ENCODE measurements at places on chromosomes 13 and 19.

- DNase-seq, result no peak
Measured at GRCh38 chr13:94646904-94647303, 45.2 kb downstream of the GPR180 start.

GRCh38 chr19:19866611-19867248, 1.0 kb downstream of the ZNF253 start:
- DNase-seq, result peak; percentile 39

GRCh38 chr13:27607125-27607524, 13.2 kb downstream of the LNX2 start:
- DNase-seq, result peak; percentile 51

- no peak for DNase-seq
Measured at GRCh38 chr13:106296723-106297122, 238.7 kb downstream of the EFNB2 start.

GRCh38 chr19:33292595-33293254, 9.6 kb downstream of the CEBPA start:
- DNase-seq, result peak; percentile 74

DNA sequence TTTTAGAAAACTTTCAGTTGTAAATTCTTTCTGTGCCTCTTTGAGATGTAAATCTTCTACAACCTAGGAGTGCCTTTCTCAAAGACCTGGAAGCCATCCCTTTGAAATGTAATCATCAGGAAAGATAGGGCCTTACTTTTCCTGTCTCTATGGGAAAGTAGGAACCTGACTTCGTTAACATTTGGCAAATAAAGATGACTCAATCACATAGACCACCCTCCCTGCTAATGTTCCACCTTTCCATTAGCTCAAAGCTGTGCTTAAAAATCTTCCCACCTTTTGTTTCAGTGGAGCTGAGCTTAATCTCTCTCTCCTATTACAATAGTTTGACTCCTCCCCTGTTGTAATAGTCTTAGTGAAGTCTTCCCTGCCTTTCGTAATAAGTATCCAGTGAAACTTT, 247.7 kb downstream of the OLFM4 start:
- no peak for DNase-seq

GRCh38 chr13:30314562-30314961, 7.2 kb upstream of the KATNAL1 start:
- DNase-seq, result no peak

GRCh38 chr19:10431254-10431942, 11.1 kb downstream of the PDE4A start:
- peak; percentile 69 for DNase-seq

- no peak for DNase-seq
Measured at GRCh38 chr19:55314396-55314795, 10.7 kb downstream of the TMEM150B start.

DNA sequence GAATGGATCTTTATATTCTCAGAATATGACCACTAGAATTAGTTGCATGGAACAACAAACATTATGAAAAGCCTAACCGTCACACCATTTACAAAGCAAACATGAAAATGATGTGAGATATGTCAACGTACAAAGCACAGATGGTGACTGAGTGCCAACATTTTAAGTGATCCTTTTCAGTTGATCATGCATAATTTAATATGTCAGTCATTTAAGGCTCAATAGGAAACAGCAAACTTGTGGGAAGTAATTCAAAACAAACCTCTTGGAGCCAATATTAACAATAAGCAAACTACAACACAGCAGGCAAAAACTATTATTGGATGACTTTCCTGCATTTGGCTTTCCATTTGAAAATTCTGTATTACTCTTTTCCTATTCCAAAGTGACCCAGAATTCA, 277.6 kb downstream of the SLITRK6 start:
- no peak for DNase-seq

DNA sequence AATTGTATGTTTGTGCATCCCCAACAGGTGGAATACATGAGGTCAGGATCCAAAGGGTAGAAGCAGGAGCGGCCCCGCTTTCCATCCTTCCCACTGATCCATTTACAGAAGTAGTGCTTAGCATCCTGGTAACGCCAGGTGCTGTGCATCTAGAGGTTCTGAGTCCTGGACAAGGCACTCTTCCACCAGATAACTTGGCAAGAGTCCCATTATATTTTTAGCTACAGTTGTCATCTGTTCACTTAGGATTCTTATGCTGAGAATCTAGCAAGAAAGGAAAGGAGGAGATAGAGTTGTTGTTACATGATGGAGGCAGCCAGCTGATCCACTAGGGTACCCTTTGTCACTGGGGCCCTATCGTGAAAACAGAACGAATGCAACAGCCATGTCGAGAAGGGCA, 389.5 kb upstream of the ZNF507 start:
- DNase-seq, result no peak

DNA sequence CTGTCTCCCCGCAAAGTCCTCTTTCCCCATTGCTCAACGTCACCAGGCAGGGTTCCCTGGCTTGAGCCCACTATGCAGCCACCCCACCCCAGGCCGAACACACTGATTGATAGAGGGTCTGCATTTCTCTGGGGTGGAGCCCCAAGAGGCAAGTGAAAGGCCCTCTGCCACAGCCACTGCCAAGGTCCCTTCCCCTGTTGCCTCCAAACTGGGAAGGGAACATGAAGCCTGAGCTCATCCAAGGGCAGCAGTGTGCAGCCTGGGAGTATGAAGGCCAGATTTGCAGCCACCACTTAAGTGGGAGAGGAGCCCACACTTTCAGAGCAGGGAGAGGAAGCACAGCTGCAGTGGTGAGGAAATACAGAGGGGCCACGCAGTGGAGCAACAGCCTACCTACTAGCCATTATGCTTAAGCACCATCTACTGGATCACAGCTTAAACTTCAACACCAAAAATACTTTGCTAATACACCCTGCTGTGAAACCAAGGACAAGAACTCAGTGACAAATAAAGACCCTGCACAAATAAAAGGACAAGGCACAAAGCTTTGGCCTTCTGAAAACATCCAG, 48.6 kb downstream of the UBL3 start:
- no peak for DNase-seq

DNA sequence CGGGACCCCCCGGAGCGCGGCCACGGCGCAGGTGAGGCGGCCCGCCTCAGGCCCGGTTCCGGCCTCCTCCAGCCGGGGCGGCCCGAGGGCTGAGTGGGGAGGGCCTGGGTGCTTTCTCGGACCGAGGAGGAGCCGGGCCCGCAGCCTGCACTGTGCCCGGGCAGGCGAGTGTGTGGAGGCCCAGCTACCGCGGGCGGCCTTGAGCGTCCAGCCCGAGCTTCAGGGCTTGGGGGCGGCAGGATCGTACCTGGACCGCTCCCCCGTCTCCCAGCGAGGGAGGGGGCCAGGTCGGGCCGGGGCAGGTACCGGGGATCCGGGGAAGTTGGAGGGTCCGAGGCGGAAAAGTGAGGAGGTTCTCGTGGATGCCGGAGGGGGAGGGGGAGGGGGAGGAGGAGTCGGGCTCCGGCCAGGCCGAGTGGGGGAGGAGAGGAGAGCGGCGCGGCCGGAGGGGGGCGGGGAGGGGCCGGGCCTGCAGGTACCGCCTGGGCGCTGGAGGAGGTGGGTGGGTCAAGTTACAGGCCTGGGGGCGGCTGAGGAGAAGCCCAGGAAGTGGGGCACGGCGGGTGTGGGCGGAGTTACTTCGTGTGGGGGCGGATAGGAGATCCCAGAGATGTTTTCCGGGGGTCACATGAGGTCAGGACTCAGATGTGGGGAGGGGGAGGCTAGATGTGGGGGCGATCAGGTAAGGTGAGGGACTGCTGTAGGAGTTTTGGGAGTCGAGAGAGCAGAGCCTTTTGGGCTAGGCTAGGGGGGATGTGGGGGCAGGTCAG, 545 bp downstream of the NACC1 start:
- DNase-seq, result peak; percentile 62

- DNase-seq, result no peak
Measured at GRCh38 chr13:91948736-91949135, 550.3 kb downstream of the GPC5 start.

- no peak for DNase-seq
Measured at GRCh38 chr13:98039261-98039660, 85.8 kb downstream of the IPO5 start.

DNA sequence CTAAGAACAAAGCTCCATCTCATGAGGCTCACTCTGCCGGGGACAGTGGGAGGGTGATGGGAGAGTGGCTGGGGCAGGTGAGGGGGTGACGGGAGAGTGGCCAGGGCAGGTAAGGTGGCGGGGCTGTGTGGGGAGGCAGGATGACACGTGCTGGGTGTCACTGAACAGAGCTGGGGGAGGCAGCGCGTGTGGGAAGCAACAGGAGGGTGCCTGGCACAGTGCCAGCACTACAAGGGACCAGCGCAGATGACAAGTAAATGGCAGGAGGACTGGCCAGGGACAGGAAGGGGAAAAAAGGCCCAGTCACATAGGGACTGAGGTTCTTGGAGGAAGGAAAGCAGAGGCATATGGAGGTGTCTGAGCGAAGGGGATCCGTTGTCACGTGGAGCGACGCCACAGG, 129.9 kb downstream of the RNF17 start:
- no peak for DNase-seq

GRCh38 chr13:98784666-98785065, 32.2 kb upstream of the SLC15A1 start:
- no peak for DNase-seq

DNA sequence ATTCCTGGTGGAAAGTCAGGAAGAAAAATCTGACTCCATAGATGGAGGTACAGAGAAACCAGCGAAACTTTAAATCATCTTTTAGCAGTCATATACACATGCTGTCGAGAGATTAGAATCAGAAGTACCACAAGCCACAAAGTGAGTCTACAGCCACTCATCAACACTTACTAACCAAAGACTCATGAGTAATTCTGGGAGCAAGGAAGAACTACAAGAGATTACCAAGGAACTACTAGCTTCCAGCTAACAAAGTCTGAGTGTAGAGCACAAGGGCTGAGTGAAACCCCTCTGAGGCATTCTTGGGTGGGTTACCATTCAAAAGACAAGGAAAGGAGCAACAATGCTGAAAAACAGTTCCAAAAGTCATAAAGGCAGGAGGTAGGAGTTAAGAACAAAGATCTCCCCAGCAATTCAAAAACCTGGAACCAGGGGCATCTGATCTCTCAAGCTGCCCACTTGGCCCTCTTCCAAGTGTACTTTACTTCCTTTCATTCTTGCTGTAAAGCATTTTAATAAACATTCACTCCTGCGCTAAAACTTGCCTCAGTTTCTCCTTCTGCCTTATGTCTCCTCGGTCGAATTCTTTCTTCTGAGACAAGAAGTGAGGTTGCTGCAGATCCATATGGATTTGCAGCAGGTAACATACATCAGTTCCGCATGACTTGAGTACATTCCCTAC, 13.0 kb downstream of the RBM26 start:
- DNase-seq, result no peak

DNA sequence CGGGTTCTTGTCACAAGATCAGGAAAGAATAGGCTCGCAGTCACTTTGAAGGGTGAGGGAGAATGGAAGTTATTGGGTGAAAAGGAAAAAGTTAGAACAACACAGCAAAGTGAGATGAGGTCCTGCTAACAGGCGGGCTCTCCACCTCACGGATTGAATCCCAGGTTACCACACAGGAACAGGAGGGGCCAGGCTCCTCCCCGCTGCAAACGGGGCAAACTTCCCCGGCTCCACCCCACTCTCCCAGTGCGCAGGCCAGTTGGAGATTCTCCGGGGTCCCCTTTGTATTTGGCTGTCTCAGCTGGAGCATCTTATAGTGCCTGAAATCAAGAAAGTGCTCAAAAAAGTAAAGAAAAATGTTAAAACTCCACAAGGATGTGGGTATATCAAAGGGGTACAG, 78.3 kb upstream of the IPO5 start:
- DNase-seq, result no peak

- no peak for DNase-seq
Measured at GRCh38 chr13:76812206-76812897, 73.9 kb downstream of the KCTD12 start.

- no peak for DNase-seq
Measured at GRCh38 chr19:4497770-4498389, 20.4 kb downstream of the PLIN4 start.

All from mucosa of descending colon (tissue), 3 donors.